Thyroid gland (tissue), 4 donors: ENCODE measurements at places on chromosomes 16 and 17.
A peak's percentile ranks its signal among the peaks of the same experiment; 100 is the strongest.

GRCh38 chr17:79776376-79777119 is 1.4 kb upstream of the CBX2 start:
- no peak overlapping the region for H3K4me3 ChIP-seq
- no peak overlapping the region for H3K27ac ChIP-seq
- H3K4me1 ChIP-seq: peaks cover 7% of the 10 kb centered on the region
- DNase-seq: no peak
- no peaks in the 10 kb centered on the region for H3K36me3 ChIP-seq
- no peaks in the 10 kb centered on the region for H3K27me3 ChIP-seq

DNA sequence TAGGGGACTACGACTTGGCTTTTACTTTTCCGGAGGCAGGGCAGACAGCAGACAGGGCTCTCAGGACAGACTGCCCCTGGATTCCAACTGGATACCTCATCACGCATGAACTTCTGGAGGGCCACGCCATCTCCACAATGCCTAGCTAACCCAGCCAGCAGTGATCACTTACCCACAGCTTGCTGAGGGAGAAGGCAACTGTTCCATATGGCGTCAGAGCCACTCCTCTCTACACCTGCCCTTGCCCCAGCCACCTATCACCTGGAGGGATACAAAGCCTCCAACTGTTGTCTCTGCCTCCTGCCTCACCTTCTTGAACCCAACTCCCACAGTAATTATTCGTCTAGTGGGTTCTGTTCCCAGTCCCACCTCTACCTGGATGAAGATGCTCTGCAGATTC is 8.8 kb downstream of the MYO19 start:
- H3K4me1 ChIP-seq: no peaks in the 10 kb centered on the region
- no peak overlapping the region for H3K27ac ChIP-seq
- no peak for DNase-seq
- H3K4me3 ChIP-seq: no peak overlapping the region

DNA sequence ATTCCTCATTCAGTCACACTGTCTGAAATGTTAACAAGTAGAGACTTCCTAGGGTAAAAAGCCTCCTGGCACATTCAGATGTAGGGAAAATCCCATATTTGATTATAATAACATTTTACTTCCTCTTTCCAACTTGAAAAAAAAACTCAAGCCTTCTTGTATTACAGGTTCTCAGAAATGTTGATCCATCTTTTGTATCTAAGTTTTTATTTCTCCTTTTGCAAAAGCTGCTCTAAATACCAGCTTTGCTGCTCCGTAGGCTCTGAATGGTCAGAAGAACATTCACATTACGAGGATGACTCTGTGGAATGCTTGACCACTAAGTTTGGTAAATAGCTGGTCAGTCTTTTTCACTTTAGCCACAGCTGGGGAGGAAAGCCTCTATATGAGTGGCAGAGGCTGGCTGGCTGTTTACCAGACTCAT is 13.2 kb upstream of the HEATR6 start:
- no peaks in the 10 kb centered on the region for H3K36me3 ChIP-seq
- H3K4me1 ChIP-seq: peaks cover 7% of the 10 kb centered on the region
- H3K27me3 ChIP-seq: no peaks in the 10 kb centered on the region

DNA sequence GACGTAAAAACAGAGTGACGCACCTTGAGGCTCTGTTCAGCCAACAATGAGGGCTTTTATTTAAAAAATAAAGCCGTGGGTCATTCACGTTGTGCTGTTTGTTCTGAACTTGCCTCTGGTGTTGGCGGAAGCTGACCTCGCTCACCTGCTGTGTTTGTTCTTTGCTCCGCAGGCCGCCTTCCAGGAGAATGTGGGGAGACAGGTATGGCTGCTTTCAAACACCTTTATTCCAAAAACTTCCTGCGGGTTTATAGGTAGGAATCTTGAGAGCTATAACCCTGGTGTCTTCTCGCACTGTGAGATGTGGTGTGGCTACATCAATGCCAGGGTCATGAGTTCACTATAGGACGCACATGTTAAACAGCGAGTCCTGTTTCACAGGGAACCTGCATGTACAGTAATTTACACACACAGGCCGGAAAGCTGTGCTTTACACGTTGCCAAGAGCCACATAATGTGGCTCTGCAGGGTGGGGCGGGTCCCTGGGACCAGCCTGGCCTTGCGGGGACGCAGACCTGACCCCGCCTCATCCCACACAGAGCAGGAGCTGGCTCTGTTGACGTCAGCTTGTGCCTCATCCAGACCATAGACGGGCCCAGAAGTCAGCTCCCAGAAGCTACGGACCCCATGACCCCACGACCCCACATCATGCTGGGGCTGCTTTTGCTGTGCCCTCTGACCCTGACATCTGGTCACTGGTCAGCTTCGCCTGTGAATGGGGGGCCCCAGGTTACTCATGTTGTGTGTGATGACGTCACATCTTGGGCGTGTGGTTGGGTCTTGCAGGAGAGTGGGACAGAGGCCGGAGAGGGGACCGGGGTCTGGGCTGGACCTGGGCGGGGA is 49.9 kb upstream of the ZNF750 start:
- no peaks in the 10 kb centered on the region for H3K27me3 ChIP-seq
- DNase-seq: peak; percentile 83
- H3K4me1 ChIP-seq: peaks cover 77% of the 10 kb centered on the region
- no peaks in the 10 kb centered on the region for H3K36me3 ChIP-seq
- peak overlapping the region; percentile 92 for H3K27ac ChIP-seq

GRCh38 chr16:68470461-68471150 is 22.3 kb upstream of the SMPD3 start:
- H3K36me3 ChIP-seq: no peaks in the 10 kb centered on the region
- H3K27ac ChIP-seq: no peak overlapping the region
- H3K4me1 ChIP-seq: peaks cover 18% of the 10 kb centered on the region
- no peak for DNase-seq
- no peak overlapping the region for H3K4me3 ChIP-seq
- no peaks in the 10 kb centered on the region for H3K27me3 ChIP-seq

GRCh38 chr17:79273660-79274059 is 199.0 kb downstream of the ENGASE start:
- H3K27me3 ChIP-seq: no peaks in the 10 kb centered on the region
- peak; percentile 10 for DNase-seq
- no peak overlapping the region for H3K4me3 ChIP-seq
- no peak overlapping the region for H3K27ac ChIP-seq
- no peaks in the 10 kb centered on the region for H3K36me3 ChIP-seq

DNA sequence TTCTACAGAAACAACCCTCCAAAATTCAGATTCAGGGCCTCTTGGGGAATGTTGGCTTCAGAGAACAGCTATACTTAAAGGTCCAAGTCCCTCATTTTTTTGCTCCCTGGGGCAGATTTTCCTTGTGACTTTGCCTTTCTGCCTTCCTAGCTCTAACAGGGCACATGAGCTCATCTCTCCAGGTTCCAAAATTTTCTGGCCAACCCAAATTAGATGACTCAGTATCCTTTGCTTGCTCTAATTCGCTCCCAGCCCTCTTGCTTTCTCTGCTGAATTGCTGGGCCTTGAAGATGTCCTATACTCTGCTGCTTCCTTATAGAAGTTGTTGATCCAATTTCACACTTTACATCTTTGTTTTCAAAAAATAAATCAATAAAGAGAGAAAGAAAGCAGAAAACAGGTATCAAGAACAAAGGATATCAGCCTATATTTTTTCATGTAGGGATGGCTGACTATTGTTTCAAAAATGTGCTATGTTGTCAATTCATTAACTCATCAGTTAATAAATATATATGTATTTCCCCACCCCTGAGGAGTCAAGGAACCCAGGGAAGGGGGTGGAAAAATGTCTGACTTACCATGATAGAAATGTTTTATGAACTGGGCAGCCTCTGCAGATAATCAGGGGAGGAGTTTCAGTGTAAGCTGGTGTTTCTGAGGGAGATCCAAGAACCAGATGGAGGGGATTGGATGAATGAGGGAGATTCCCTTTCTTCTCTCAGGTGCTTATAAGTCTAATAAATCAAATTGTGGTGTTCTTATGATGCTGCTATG is 1.0 kb upstream of the KRTAP4-2 start:
- no peak for DNase-seq
- H3K36me3 ChIP-seq: no peaks in the 10 kb centered on the region
- no peaks in the 10 kb centered on the region for H3K27me3 ChIP-seq
- no peak overlapping the region for H3K27ac ChIP-seq
- H3K4me3 ChIP-seq: no peak overlapping the region

DNA sequence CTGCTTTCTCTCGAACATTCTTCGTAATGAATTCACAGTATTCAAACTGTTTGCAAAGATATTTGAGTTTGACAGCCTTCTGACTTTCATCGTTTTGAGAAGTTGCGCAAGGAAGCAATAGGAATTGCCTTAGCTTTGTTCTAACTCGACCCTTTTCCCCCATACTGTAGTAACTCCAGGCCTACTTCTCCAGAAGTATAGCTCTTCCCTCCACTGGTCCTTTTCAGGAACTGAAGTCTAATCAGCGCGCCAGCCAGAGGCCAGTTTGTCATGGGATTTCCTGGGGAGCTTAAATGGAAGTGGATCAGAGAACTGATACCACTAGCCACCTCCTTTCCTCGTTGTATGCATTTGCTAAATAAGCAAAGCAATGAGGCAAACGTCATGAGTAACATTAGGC is 27.9 kb downstream of the CDR2 start:
- peaks cover 33% of the 10 kb centered on the region for H3K36me3 ChIP-seq
- no peaks in the 10 kb centered on the region for H3K27me3 ChIP-seq
- H3K27ac ChIP-seq: peak overlapping the region; percentile 2

DNA sequence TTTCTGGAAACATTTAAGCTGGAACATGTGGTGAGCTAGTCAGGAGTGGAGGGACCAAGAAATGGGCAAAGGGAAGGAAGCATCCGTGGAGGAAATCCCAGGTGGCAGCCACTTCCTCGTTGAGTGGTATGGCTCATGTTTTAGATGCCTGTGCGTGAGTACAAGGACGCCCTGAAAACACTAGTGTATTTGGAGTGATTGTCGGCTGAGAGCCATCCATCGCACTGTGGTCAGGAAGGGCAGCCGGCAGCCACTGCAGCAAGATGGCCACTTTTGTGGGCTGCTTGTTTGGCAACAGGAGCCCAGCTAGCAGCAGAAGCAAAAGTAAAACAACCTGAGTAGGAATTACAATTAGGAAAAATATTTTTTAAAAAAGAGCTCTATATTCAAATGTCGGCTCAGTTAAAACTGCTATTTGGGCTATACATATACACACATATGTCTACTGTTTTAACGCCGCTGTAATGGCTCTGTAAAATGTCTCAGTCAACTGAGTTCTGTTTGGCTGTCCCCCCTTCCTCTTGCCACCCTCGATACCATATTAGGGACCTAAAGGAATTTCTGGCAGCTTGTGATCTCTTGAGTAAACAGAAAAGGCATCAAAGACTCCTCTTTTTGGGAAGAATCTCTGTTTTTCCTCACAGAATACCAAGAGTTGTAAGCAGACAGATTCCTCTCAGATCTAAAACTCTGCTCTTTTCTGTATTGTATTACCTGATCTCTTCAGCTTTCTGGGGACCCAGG is 39.2 kb downstream of the BRD7 start:
- no peak overlapping the region for H3K27ac ChIP-seq
- no peaks in the 10 kb centered on the region for H3K4me1 ChIP-seq
- no peak overlapping the region for H3K4me3 ChIP-seq
- DNase-seq: no peak
- H3K27me3 ChIP-seq: no peaks in the 10 kb centered on the region

- no peak overlapping the region for H3K4me3 ChIP-seq
- H3K27me3 ChIP-seq: no peaks in the 10 kb centered on the region
- peaks cover 28% of the 10 kb centered on the region for H3K4me1 ChIP-seq
- DNase-seq: peak; percentile 63
These were observed 1.4 kb upstream of the SSH2 start for GRCh38 chr17:29931231-29931932.

DNA sequence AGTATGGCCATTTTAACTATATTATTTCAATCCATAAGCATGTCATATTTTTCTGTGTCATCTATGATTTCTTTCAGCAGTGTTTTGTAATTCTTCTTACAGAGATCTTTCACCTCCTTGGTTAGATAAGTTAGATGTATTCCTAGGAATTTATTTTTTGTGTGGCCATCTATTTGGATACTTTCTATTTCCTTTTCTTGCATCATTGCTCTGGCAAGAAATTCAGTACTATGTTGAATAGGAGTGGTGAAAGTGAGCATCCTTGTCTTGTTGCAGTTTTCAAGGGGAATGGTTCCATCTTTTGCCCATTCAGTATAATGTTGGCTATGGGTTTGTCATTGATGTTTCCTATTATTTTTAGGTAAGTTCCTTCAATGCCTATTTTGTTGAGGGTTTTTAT is 15.1 kb upstream of the ABCA9 start:
- no peaks in the 10 kb centered on the region for H3K27me3 ChIP-seq
- H3K36me3 ChIP-seq: peaks cover 4% of the 10 kb centered on the region
- DNase-seq: no peak
- no peak overlapping the region for H3K27ac ChIP-seq
- no peak overlapping the region for H3K4me3 ChIP-seq
- H3K4me1 ChIP-seq: no peaks in the 10 kb centered on the region

DNA sequence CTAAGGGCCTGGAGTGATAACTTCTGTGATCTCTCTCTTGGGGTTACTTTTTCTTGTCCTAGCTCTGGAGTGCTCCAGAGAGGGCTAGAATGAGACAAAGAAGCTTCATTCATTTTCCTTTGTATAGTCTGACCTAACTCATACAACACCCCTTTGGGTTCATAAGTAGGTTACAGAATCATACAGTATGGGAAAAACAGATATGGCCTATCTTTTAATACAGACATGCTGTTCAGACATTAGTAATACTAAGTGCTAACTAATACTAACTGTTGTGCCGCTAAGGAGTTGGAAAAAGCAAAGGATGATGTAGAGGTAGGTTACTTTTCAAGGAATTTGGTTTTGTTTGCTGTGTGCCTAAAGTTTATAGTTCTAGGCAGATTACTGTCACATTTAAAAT is 84.7 kb downstream of the NLK start:
- no peak for DNase-seq
- no peaks in the 10 kb centered on the region for H3K4me1 ChIP-seq
- no peaks in the 10 kb centered on the region for H3K27me3 ChIP-seq
- H3K27ac ChIP-seq: no peak overlapping the region
- no peaks in the 10 kb centered on the region for H3K36me3 ChIP-seq

GRCh38 chr17:73947966-73948355 is 255.5 kb upstream of the RPL38 start:
- H3K4me1 ChIP-seq: peaks cover 10% of the 10 kb centered on the region
- H3K36me3 ChIP-seq: no peaks in the 10 kb centered on the region
- peaks cover 10% of the 10 kb centered on the region for H3K27me3 ChIP-seq
- H3K27ac ChIP-seq: no peak overlapping the region
- H3K4me3 ChIP-seq: no peak overlapping the region

- no peaks in the 10 kb centered on the region for H3K4me1 ChIP-seq
- H3K27me3 ChIP-seq: no peaks in the 10 kb centered on the region
- H3K36me3 ChIP-seq: no peaks in the 10 kb centered on the region
- no peak for DNase-seq
These were observed 78.1 kb downstream of the GP2 start for GRCh38 chr16:20249211-20249610.

- no peaks in the 10 kb centered on the region for H3K36me3 ChIP-seq
- peak overlapping the region; percentile 64 for H3K27ac ChIP-seq
- peaks cover 27% of the 10 kb centered on the region for H3K4me1 ChIP-seq
- no peak for DNase-seq
These were observed 12.6 kb downstream of the MAF start for GRCh38 chr16:79587897-79588296.

- no peak overlapping the region for H3K27ac ChIP-seq
- no peak overlapping the region for H3K4me3 ChIP-seq
- H3K36me3 ChIP-seq: no peaks in the 10 kb centered on the region
- no peak for DNase-seq
- H3K4me1 ChIP-seq: no peaks in the 10 kb centered on the region
These were observed 128.1 kb upstream of the FOXF1 start for GRCh38 chr16:86382067-86382773.

GRCh38 chr17:62693616-62694409 is 66.3 kb downstream of the MRC2 start:
- no peaks in the 10 kb centered on the region for H3K27me3 ChIP-seq
- H3K4me3 ChIP-seq: no peak overlapping the region
- H3K27ac ChIP-seq: no peak overlapping the region
